ENCODE measurements at places on chromosomes 1 and 21. TPM values are rescaled to one million over a fixed set of nuclear protein-coding genes. Genes with fewer than 3 reads are reported as not detected.

CATSPER4 gene
- 0.27 TPM for total RNA-seq

DNA sequence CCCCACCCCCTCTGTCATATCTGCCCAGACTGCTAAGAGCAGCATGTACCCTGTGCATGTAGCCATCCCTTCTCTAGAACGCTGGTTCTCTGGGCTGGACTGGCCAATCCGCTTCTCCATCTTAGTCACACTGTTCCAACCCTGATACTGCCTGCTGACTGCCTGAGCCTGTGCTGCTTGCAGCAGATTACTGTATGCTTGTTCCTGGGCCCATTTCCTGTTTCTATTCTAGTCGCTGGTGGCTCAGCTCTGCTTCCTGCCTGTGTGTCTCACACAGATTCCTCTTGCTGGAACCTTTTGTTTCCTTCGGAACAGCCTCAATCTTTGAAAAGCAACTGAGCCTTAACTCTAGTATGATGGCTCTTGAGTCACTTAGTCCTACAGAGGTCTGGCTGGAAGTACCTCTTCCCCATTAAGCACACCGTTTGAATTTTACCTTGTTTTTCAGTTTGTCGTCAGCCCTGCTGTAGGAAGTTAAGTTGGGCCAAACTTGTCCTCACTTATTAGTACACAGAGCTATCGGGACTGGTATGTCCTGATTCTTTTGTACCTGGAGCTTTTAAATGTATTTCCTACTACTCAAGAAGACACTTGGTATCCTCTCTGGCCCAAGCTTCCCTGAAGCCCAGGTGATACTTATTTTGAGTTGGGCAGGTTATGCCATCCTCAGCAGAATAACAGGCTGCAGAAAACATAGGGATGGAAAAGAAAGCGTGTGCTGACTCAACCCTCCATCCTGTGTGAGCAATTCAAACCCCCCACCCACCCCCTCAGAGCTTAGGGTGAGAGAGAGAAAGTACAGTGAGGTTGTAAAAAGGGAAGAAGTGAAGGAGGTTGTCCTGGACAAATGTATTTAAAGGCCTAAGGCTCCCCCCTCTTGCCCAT, 43.4 kb upstream of the PIGV start:
- peaks cover 10% of the 10 kb centered on the region for H3K4me1 ChIP-seq
- peak overlapping the region; percentile 27 for H3K27ac ChIP-seq
- H3K4me3 ChIP-seq = no peak overlapping the region
- H3K36me3 ChIP-seq = peaks cover 44% of the 10 kb centered on the region
- no peaks in the 10 kb centered on the region for H3K27me3 ChIP-seq

DNA sequence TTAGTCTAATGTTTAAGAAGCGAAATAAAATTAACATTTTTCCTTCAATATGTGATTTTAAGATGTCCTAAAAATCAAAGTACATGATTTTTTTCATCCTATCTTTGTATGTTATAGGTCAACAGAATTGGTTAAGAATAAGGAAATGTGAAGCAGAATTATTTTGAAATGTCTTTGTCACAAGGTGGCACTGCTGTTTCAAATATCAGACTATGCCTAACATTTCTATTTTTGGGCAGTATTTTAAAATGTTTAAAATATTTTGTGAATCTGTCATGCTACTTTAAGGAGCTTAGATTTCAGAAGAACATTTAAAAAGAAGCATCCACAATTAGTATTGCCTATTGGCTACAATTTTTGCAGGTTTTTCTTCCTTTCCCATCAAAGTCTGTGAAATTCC, 38.7 kb downstream of the AMY1C start:
- no peaks in the 10 kb centered on the region for H3K27me3 ChIP-seq
- DNase-seq = no peak
- no peaks in the 10 kb centered on the region for H3K36me3 ChIP-seq
- no peak overlapping the region for H3K4me3 ChIP-seq
- H3K27ac ChIP-seq = no peak overlapping the region

GRCh38 chr1:176531036-176531435, 68.1 kb downstream of the PAPPA2 start:
- H3K27ac ChIP-seq = no peak overlapping the region
- no peaks in the 10 kb centered on the region for H3K36me3 ChIP-seq
- H3K4me1 ChIP-seq = no peaks in the 10 kb centered on the region
- H3K4me3 ChIP-seq = no peak overlapping the region
- peaks cover 13% of the 10 kb centered on the region for H3K27me3 ChIP-seq

DNA sequence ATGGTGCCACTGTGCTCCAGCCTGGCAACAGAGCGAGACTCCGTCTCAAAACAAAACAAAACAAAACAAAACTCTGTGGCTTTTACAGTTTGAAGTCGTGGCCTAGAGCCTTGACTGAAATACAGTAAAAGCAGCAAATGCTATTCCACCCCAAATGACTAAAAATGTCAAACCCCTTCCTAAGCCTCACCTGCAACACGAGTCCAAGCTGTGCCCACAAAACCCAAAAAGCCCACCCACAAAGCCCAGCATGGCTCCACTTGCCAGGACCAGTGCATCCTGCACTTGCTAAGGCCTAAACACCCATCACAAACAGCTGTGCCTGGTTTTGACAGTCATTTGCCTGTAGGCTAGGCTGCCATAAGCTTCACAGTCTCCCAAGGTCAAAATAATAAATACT, 21.3 kb downstream of the VAV3 start:
- no peaks in the 10 kb centered on the region for H3K36me3 ChIP-seq
- H3K27me3 ChIP-seq = peaks cover 20% of the 10 kb centered on the region
- no peaks in the 10 kb centered on the region for H3K4me1 ChIP-seq
- no peak for DNase-seq

GRCh38 chr1:2801046-2801445, 447 bp downstream of the TTC34 start:
- DNase-seq = no peak
- H3K27me3 ChIP-seq = no peaks in the 10 kb centered on the region
- H3K36me3 ChIP-seq = peaks cover 5% of the 10 kb centered on the region
- H3K27ac ChIP-seq = no peak overlapping the region

GRCh38 chr1:166925810-166926478, 49.4 kb downstream of the ILDR2 start:
- H3K27me3 ChIP-seq = peaks cover 38% of the 10 kb centered on the region
- no peak for DNase-seq
- peaks cover 8% of the 10 kb centered on the region for H3K4me1 ChIP-seq
- H3K36me3 ChIP-seq = no peaks in the 10 kb centered on the region

- H3K36me3 ChIP-seq = peaks cover 2% of the 10 kb centered on the region
- peak; percentile 30 for DNase-seq
- peak overlapping the region; percentile 89 for H3K4me3 ChIP-seq
- no peaks in the 10 kb centered on the region for H3K27me3 ChIP-seq
Observed at GRCh38 chr1:112954945-112955772, 837 bp downstream of the SLC16A1 start.

GRCh38 chr1:65229754-65230339, 79.5 kb upstream of the DNAJC6 start:
- no peak overlapping the region for H3K4me3 ChIP-seq
- H3K27ac ChIP-seq = no peak overlapping the region
- H3K27me3 ChIP-seq = peaks cover 2% of the 10 kb centered on the region
- peaks cover 5% of the 10 kb centered on the region for H3K4me1 ChIP-seq
- no peak for DNase-seq

DNA sequence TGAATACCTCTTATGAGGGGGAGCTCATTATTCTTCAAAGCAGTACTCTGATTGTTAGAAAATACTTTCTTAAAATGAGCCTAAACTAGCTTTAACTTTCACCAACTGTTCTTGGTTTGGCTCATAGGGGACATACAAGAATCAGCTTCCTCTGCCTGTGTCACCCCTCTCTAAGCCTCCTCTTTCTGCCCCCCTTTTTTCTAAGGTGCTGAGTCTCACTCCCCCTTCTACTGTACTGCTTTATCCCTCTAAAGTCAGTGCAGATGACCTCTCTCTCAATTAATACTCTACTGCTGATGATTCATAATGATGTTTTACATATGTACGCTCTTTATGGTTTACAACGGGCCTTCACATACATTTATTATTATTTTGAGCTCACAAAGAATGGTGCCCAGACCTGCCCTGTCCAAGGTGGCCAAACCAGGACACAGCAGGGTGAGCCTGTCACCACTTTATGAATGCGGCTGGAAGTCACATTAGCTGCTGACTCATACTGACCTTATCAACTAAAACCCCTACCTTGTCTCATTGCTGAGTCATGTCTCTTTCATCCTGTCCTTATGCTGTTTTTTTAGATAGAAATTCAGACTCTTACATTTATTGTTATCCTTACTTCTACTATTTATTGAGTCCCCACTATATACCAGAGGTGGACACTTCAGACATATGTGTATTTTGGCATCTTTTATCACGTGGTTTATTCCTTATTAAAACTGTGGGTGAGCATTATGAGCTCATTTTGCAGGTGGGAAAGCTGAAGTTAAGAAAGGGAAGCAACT, 126.9 kb downstream of the RNF220 start:
- no peaks in the 10 kb centered on the region for H3K4me1 ChIP-seq
- no peaks in the 10 kb centered on the region for H3K36me3 ChIP-seq
- no peak for DNase-seq
- H3K27ac ChIP-seq = no peak overlapping the region
